ENCODE measurements at places on chromosomes 3 and 15. TPM values are rescaled to one million over a fixed set of nuclear protein-coding genes. Genes with fewer than 3 reads are reported as not detected.

GRCh38 chr3:101068876-101069606 lies 75.8 kb upstream of the ABI3BP start:
- DNase-seq, result no peak

GRCh38 chr15:78208887-78209645 lies 25.3 kb downstream of the ACSBG1 start:
- no peak for DNase-seq

- DNase-seq, result no peak
Measured at GRCh38 chr3:196990601-196991007, 22.0 kb upstream of the PIGZ start.

- no peak for DNase-seq
Measured at GRCh38 chr15:38073178-38073946, 138.9 kb downstream of the TMCO5A start.

DNA sequence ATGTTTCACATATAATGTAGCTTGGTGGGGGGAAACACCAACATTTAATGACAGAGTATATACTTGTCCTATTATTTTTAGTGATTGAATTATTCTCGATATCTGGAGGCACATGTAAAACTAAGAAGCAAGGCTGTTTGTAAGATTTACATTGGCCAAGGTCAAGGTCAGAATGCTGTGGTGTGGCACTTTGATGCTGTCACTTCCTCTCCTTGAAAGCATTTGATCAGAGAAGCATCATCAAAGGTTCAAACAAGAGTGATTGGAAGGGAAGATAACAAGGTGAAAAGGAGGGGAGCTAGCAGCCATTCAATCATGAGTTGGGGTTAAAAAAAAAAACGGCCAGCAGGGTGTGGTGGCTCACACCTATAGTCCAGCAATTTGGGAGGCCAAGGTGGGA lies 26.4 kb downstream of the RTF1 start:
- no peak for DNase-seq

The GOLGA8J gene
- 2.8 TPM for polyA plus RNA-seq

The LSAMP gene
- 17.9 TPM for polyA plus RNA-seq

The CD96 gene
- polyA plus RNA-seq, result 1.1 TPM

GRCh38 chr3:186643493-186643892 lies 3.3 kb downstream of the FETUB start:
- DNase-seq, result no peak

The SEMA6D gene
- 42.3 TPM for polyA plus RNA-seq

- no peak for DNase-seq
Measured at GRCh38 chr3:196472286-196472685, 31.3 kb downstream of the RNF168 start.

DNA sequence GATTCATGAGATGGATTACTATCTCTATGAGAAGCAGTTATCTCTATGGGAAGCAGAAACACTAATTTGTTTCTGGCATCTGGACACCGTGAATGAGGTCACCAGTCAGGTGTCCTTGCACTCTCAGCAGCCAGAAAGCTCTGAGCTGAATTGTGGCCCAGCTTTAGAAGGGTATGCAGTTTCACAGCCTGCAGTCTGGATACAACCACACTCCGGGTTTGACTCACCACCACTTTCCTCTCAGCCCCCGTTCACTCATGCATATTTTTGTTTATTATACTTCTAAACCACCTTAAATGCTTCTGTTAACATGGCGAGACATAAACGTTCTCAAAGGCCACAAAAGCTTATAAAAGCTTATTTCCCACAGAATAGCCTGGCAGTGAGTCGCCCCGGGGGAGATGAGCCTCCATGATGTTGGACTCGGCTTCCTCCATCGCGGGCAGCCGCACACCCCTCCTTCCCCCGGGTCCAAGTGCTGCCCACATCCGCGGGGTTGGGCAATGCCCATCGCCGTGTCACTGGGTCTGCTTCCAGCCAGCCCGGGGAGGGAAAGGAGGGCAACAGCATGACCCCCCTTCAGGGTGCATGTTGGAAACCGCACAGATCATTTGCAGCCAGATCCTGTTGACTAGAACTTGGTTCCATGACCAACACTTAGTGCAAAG lies 16.8 kb upstream of the SLC41A3 start:
- DNase-seq, result no peak

GRCh38 chr3:110069761-110070160 lies 732.4 kb upstream of the DPPA4 start:
- DNase-seq, result no peak

DNA sequence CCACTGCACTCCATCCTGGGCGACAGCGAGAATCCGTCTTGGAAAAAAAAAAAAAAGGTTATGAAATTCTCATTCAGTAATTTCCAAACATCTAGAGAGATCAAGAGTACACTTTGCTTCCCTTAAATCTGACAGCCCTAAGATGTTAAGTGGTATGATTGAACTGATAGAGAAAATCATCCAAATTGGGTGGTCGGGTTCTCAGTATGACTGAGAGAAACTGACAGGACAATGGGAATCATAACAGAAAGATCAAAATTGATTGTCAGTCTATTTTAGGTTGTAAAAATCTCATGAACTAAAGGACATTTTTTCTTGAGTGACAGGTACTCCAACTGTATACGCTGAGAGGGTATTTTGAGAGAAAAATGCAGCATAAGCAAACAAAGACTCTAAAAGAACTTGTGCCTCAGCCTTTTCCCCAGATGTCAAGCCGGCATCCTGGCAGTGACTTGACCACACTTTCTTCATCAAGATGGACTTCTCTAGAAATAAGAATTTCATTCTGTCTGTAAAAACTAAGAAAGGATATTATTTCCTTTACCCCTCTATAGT lies 65.8 kb downstream of the MYO5A start:
- DNase-seq, result no peak

The B3GALNT1 gene
- 25.7 TPM for polyA plus RNA-seq

DNA sequence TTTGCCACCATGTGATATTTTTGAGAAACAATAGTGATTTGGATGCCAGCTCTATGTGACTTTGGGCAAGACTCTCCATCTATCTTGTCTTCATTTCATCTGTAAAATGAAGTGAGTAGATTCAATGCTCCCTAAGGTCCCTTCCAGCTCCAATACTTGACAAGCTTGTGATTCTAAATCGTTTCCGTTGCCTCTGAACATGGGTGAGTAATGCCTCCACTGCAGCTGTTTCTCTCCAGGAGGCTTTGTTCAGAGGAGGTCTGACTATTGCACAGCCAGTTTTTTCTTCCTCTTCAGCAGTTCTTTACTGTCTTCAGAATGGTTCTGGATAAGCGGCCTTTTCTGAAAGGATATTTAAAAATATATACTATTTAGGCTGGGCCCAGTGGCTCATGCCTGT lies 14.8 kb upstream of the TMOD3 start:
- no peak for DNase-seq

The AHSG gene
- polyA plus RNA-seq, result not detected

- DNase-seq, result no peak
Measured at GRCh38 chr15:69657626-69658025, 205.0 kb downstream of the RPLP1 start.

DNA sequence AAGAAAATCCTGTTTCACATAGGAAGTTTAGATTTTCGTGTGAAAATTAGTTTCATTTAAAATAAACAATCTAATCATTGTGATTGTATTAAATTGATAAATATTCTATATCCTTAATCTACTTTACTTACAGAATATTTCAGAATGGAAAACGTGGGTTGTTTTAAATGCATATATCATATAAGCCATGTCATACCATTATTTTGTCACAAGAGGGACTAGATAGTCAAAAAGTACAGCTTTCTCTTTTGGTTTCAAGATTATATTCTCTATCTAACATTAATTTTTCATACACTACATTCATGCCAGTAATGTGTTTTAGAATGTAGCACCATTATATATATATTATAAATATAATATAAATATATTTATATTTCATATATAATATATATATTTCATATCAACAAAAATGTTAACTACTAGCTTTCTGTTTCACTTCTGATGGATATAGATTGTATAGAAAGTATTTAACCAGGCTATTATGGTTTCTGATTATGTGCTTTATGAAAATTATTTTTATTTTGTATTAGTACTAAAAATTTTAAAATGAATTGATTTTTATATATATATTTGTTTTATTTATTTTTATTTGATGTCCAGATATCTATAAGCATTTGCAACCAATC lies 45.3 kb downstream of the OSTN start:
- DNase-seq, result no peak

DNA sequence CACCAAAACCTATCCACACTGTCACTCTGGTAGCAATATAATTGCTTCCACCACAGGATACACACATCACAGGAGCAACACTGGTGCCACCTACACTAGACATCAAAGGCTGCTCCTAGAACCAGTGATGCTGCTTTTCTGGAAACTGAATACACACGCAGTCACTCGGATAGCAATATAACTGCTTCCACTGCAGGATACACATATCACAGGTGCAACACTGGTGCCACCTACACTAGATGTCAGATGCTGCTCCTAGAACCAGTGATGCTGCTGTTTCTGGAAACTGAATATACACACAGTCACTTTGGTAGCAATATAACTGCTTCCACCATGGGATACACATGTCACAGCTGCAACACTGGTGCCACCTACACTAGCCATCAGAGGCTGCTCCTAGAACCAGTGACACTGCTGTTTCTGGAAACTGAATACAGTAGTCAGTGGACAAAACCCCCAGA lies 6.9 kb upstream of the TNFSF10 start:
- DNase-seq, result no peak

DNA sequence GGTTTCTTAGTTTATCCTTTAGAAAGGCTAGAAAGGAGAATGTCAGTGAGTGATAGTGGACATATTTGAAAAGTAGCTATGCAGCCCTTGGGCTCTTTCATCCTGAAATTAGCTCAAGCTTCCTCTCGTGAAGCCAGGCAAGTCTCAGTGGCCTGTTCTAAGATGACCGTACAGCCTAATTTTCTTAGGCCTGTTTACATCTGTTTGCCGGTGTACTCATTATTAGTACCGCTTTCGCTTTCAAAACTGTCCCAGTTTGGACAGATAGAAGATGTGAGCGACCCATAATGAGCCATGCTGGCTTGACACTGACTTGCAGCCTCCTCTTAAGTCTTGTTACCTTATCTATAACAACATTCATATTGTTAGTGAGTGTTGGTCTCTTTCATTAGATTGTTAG lies 5.7 kb upstream of the ARL14 start:
- no peak for DNase-seq

DNA sequence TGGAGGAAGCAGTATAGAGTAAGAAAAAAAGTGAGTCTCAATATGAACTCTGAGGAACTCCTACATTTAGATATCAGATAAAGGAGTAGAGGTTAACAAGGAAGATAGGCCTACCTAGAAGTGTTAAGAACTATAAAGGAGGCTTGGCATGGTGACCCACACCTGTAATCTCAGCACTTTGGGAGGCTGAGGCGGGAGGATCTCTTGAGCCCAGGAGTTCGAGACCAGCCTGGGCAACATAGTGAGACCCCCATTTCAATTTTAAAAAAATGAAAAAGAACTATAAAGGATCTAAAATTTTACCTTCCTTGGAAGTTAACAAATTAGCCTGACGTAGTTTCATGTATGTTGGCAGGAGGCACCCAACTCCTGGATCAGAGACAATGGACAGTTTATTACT lies 14.5 kb downstream of the IREB2 start:
- no peak for DNase-seq

The DUOXA2 gene
- 0.18 TPM for polyA plus RNA-seq

Data from left lung (tissue), 14 donors.